ENCODE measurements at places on chromosomes 5 and 9.

GRCh38 chr5:158414780-158415179 lies 555.8 kb upstream of the CLINT1 start:
- DNase-seq, result no peak

DNA sequence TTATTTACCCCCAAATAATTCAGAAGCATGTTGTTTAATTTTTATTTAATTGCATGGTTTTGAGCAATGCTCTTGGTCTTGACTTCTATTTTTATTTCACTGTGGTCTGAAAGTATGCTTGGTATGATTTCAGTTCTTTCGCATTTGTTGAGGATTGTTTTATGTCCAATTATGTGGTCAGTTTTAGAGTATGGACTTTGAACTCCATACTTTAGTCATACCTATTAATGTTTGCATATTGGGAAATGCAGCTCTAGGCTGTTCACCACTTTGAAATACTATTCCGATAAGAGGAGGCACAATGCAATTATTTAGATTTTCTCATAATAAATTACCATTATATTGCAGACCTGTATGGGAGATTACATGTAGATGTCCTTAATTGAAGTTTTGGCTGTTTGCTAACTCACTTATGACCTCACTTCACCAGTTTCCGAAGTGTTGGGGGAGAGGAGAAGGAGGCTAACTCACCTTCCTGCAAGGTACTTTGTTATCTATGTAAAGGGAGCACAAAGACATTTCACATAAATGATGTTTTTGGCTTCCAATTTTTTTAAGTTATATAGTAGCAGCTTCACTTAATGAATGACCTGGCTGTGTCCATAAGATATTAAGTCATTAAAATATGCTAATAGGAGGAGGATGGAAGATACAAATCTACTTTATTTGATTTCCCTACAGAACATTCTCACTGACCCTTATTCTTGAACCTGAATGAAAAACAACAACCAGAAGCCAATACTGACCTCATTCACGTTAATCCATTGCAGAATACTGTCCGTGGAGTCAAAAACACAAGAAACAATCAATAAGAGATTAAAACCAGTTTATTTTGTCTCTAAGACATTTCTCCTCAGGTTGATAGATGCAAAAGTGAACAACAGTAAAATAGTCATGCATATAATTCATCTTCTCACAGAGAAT lies 970.3 kb upstream of the ARRDC3 start:
- DNase-seq, result no peak

GRCh38 chr5:135254183-135254582 lies 144.8 kb downstream of the MACROH2A1 start:
- no peak for DNase-seq

DNA sequence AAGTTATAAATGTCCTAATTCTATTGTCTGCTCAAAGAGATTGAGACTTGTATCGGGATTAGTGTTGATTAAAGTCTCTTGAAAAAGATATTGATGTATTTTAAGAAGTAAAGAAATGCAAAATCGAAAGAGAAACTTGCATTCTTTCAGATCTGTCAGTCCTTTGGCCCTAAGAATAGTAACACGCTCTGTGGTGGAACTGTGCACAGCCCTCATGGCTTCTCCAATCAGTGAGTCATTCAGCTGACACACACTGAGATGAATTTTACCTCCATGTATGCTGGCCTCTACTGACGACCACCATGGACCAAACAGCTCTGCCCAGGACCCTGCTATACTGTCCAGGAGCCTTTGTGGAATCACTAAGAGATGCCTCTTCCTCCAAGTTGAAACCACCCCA lies 232.4 kb downstream of the ESM1 start:
- DNase-seq, result peak; percentile 82

GRCh38 chr9:13588151-13589033 lies 308.9 kb upstream of the MPDZ start:
- no peak for DNase-seq

GRCh38 chr5:133455676-133456075 lies 156.7 kb downstream of the FSTL4 start:
- no peak for DNase-seq
